SW480 (cell line): ENCODE measurements at places on chromosomes 7 and 10.

DNA sequence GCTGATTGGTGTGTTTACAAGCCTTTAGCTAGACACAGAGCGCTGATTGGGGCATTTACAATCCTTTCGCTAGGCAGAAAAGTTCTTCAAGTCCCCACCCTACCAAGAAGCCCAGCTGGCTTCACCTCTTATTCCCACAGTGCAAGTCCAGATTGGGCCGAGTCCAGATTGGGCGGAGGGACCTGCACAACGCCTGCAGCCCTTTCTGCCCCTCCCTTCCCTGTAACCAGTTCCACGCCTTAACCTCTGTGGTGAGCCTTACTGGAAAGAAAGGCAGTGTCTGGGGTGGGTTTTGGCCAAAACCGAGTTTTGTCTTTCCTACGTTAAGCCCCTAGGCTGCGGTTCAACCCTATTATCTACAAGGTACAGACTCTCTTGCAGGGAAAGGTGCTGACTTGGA, 268.7 kb downstream of the ZEB1 start:
- DNase-seq: no peak

GRCh38 chr10:101221963-101222531, 7.2 kb downstream of the LBX1 start:
- no peak for DNase-seq

GRCh38 chr7:36659172-36659516, 65.2 kb downstream of the AOAH start:
- peak; percentile 74 for DNase-seq

DNA sequence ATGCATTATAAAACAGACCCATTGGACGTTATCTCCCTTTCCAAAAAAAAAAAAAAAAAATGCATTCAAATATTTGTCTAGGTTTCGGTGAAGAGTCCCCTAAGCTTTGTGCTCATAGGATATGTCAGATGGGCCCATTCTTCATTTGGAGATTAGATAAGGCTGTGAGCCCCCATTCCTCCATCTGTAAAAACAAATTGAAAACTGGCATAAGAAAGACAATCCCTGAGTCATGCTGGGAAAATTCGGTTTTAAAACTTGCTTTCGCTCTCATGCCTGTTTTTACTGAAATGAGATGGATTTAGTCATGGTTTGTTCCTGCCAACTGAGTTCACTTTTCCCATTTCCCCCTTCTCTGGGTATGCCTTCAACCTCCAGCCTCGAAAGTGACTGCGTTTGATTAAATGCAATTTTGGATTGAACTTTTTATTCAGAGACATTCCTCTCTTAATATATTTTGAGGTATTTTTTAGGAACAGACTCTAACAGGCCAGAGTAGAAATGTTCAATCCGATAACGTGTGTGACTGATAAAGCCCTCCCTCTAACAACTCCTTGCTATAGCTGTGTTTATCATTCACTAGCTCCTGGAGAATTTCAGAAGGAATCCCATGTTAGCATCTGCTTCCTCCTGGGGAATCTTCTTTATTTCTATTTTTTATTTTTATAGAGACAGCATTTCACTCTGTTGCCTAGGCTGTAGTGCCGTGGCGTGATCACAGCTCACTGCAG, 190.9 kb upstream of the LYZL2 start:
- DNase-seq: no peak

DNA sequence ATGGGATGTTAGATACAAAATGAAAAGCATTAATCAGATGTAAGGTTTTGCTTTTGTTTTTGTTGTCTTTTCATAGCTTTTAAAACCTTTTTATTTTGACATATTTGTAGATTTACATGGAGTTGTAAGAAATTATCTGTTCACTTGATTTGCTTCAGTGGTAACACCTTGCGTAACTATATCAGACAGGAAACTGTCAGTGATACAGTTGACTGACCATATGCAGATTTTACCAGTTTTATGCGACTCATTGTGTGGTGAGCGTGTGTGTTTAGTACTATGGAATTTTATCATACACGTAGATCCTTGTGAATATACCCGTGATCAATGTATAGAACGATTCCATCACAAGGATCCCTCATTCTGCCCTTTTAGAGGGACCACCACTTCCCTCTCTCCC, 701.4 kb downstream of the SUGCT start:
- DNase-seq: no peak

DNA sequence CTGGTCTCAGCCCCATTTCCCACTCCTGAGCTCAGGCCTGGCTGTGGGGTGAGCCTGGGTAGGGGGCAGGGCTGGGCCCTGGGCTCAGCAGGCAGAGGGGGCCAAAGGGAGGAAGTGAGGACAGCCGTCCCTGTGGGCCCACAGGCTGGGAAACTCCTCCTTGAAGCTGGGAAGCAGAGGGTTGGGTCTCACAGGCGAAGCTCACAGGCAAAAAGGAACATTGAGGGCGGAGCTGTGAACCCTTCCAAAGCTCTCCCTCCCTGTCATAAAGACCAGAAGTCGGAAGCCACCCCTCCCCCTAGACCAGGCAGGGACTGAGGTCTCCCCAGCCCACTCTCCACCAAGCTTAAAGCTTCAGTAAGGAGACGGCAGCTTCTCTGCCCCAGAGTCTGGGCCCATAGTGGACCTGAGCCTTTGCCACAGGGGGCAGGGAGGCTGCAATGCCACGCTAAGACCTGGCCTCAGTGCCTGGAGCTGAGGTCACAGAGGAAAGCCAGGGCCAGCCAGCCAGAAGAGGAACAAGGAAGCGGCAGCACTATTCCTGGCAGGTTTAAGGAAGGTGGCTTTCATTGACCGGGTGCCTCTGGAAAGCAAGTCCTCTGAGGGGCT, 1.0 kb upstream of the KCP start:
- no peak for DNase-seq

DNA sequence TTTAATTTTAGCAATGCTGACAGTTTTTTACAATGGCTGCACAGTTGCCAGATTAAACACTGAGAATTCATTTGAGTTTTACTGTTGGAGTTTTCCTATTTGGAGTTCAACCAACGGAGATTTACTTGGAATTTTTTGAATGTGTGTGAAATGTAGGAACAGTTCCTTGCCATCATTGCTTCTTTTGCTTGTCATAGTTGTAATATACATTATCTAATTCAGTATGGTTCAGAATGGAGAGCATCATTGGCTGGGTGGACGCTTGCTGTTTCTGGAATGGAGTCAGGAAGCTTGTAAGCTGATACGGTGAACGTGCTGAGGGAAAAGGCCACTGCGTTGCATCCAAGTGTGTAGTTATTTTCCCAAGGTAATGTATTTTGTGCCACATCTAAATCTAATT, 404.3 kb upstream of the KLF6 start:
- no peak for DNase-seq

DNA sequence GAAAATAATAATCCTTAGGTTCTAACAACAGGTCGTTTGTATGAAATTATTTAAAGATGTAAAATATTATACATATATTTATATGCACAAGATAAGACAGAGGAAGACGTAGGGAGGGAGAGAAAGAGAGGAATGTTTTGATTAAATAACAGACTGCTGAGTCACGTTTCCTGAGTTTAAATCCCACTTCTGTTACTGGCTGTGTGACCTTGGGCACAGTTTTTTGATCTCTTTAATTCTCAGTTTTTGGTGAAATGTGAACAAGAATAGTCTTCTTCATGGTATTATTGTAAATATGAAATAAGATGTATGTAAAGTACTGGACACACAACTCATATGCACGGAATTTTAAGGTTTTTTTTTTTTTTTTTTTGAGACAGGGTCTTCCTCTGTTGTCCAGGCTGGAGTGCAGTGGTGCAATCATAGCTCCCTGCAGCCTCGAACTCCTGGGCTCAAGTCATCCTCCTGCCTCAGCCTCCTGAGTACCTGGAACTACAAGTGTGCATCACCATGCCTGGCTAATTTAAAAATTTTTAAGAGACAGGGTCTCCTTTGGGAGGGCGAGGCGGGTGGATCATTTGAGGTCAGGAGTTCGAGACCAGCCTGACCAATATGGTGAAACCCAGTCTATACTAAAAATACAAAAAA, 42.6 kb downstream of the BAMBI start:
- peak; percentile 32 for DNase-seq

DNA sequence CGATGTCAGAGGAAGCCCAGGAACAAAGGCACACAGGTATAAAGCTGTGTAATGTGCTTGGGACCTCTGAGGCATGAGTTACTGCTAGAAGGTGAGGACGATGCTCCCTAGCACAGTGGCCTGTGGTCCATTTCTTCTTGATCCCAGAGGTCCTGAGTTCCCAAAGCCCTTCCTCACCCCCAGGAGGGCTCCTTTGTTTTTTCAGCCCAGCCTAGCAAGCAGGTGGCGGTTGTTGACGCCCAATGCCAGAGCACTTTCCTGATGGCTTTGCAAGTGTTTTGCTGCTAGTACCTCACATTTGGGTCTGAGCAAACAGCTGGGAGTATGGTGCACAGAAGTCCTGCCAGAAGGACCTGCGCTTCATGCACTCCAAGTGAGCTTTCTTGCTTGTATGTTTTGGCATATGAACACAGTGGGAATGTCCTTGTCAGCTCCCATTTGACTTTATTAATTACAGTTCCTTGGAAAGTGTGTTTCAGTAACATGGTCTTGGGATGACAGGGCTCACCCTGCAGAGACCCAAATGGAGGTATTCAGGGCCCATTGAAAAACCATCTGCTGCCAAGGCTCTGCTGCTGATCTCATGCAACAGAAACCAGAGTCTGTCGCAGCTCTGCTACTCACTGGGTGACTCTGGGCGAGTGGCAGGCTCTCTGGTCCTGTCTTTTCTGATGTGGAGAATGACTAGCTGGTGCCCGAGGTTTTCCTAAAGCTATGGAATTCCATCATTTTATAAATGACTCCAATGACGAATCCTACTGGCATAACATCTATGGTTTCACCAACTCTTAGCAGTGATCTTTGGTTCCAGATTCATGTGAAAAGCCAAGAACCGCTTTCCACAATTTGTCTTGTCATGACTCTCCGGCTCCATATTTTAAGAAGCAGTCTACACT, 134.9 kb downstream of the ARID5B start:
- DNase-seq: no peak

- DNase-seq: no peak
Measured at GRCh38 chr7:139557857-139558581, 34.5 kb downstream of the CLEC2L start.

- DNase-seq: no peak
Measured at GRCh38 chr7:94556028-94556427, 46.4 kb downstream of the CASD1 start.

DNA sequence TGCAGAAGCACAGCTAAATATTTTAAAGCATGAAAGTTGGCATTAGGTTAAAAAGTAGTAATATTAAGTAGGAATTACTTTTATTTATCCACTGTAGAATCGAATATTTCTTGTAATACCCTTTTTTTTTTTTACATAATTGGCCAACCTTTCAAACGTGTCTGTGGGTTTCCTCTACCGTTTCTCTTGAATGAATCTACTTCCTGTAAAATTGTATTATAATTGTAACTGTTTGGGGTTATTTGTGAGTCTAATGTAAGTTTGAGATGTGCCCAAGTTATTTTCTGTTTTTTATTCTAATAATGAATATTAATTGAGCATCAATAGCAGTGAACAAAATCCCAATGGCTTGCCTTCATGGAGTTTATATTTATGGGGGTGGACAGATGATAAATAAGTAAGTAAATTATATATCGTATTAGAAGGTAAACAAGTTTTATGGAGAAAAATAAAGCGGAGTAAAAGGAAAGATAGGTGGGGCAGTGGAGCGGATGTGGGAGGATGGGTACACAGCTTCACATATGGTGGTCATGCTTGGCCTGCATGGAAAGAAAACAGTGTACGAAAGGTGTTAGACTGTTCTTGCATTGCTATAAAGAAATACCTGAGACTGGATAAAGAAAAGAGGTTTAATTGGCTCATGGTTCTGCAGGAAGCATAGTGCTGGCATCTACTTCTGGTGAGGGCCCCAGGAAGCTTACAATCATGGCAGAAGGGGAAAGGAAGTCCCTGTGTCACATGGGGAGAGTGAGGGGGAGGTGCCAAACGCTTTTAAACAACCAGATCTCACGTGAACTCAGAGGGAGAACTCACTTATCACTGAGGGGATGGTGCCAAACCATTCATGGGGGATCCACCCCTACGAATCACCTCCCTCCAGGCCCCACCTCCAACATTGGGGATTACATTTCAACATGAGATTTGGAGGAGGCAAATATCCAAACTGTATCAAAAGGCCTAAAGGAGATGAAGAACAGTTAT, 5.4 kb downstream of the TSPAN13 start:
- no peak for DNase-seq

- DNase-seq: no peak
Measured at GRCh38 chr10:120559800-120560199, 102.8 kb downstream of the PLPP4 start.

GRCh38 chr7:70833726-70834125, 298.2 kb upstream of the GALNT17 start:
- DNase-seq: peak; percentile 65
